Uterus (tissue), 4 donors: ENCODE measurements at places on chromosomes 1 and 21. TPM values are rescaled to one million over a fixed set of nuclear protein-coding genes. Genes with fewer than 3 reads are reported as not detected.
A peak's percentile ranks its signal among the peaks of the same experiment; 100 is the strongest.

DNA sequence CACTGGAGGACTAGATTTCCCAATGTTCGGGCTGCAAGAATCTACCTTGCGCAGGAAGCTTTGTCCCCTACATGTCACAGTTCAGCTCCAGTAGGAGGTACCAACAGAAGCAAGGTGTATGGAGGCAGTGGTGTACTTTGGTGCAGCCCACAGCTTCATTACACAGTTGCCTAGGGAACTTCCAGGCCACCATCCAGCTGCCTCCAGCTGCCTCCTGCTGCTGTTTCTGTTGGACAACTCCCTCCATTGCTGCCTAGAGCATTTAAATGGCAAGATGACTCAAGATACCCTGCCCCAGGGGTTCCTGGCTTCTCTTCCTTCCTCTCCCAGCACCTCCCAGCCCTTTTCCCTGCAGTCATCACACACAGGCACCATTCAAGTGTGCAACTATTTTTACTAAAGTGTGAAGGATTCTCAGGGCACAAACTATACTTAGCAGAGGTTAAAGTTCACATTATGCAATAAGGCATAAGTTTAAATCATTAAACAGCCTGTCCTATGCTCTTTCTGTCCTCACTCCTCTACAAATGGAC lies 39.0 kb upstream of the ATP1A1 start:
- H3K36me3 ChIP-seq = no peaks in the 10 kb centered on the region
- no peaks in the 10 kb centered on the region for H3K4me1 ChIP-seq
- H3K4me3 ChIP-seq = no peak overlapping the region
- H3K27ac ChIP-seq = no peak overlapping the region

OR2L13 gene
- total RNA-seq = not detected

GRCh38 chr21:45340515-45340914 lies 52.8 kb upstream of the POFUT2 start:
- DNase-seq = no peak
- H3K27me3 ChIP-seq = no peaks in the 10 kb centered on the region
- no peaks in the 10 kb centered on the region for H3K36me3 ChIP-seq
- no peak overlapping the region for H3K4me3 ChIP-seq
- no peaks in the 10 kb centered on the region for H3K4me1 ChIP-seq

SPRR2E gene
- total RNA-seq = not detected

DNA sequence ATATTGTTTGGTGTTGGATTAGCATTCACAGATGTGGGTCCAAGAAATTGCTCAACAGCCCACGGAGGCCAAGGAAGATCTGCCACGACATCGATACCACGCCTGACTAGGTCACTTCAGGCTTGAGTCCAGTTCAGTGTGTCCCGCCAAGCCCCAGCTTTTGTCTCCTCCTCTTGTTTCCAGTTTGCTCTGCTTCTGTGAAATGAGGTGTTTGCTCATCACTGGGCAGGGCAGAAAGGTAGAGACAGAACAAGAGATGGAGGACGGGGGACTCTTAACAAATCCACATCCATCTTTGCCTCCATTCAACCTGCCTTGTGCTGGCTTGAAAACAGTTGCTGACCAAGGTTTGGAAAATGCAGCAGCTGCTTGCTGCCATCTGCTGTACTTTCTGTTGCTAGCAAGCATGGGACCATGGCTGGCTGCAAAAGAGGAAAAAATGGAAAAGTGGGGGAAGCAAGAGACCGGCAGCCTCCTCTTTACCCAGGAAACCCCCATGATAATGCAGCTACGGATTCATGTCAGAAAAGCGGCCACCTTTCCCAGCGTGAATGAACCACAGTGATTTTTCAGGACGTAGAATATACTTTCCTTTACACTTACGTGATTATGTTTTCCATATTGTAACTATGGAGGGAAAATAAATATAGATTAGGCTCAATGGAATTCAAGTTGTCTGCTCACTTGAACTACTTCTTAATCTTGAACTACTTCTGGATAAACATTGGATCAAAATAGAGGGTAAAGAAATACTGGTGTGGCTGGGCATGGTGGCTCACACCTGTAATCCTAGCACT lies 80.2 kb upstream of the GREM2 start:
- H3K4me3 ChIP-seq = no peak overlapping the region
- H3K4me1 ChIP-seq = no peaks in the 10 kb centered on the region
- H3K27ac ChIP-seq = no peak overlapping the region
- H3K27me3 ChIP-seq = no peaks in the 10 kb centered on the region
- no peaks in the 10 kb centered on the region for H3K36me3 ChIP-seq

NBPF20 gene
- 5.3 TPM for total RNA-seq

COL11A1 gene
- not detected for total RNA-seq

GRCh38 chr1:82160036-82160435 lies 359.3 kb downstream of the ADGRL2 start:
- H3K4me1 ChIP-seq = no peaks in the 10 kb centered on the region
- no peaks in the 10 kb centered on the region for H3K27me3 ChIP-seq
- no peak overlapping the region for H3K4me3 ChIP-seq
- DNase-seq = no peak
- H3K27ac ChIP-seq = no peak overlapping the region

EXTL1 gene
- total RNA-seq = 2.7 TPM

GRCh38 chr1:15755646-15756040 lies 3.0 kb upstream of the FBLIM1 start:
- H3K27me3 ChIP-seq = no peaks in the 10 kb centered on the region
- H3K4me1 ChIP-seq = peaks cover 4% of the 10 kb centered on the region
- H3K36me3 ChIP-seq = no peaks in the 10 kb centered on the region
- no peak for DNase-seq

DNA sequence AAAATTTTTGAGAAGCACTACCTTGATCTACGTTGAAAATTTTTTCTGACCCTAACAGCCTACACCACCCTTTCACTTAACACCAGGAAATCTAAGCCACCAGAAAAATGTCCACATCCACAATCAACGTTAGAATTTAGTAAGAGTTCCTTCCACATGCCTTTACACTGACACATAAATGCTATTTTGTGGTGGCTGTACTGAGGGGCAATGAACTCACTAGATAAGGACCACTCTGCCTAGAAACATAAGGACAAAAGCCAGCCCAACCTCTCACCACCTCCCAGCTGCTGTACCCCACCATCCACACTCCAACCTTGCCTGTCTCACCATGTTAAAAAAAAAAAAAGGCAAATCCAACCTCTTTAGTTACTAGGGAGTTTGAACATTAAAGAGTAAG lies 29.8 kb downstream of the PARP1 start:
- H3K27me3 ChIP-seq = no peaks in the 10 kb centered on the region
- no peak overlapping the region for H3K27ac ChIP-seq
- DNase-seq = no peak
- H3K4me1 ChIP-seq = no peaks in the 10 kb centered on the region
- no peaks in the 10 kb centered on the region for H3K36me3 ChIP-seq
- no peak overlapping the region for H3K4me3 ChIP-seq

DNA sequence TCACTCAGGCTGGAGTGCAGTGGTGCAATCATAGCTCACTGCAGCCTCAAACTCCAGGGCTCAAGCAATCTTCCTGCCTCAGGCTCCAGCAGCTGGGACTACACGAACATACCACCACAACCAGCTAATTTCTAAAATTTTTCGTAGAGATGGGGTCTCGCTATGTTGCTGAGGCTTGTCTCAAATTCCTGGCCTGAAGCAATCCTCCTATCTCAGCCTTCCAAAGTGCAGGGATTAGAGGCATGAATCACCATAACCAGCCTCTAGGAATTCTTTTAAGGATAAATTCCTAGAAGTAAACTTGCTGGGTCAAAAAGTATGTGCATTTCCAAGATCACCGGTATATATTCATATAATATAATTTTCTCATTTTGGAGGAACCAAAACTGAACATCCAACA lies 17.6 kb upstream of the HUNK start:
- no peak overlapping the region for H3K27ac ChIP-seq
- no peak for DNase-seq
- H3K36me3 ChIP-seq = no peaks in the 10 kb centered on the region
- H3K27me3 ChIP-seq = no peaks in the 10 kb centered on the region
- no peak overlapping the region for H3K4me3 ChIP-seq
- H3K4me1 ChIP-seq = no peaks in the 10 kb centered on the region

DNA sequence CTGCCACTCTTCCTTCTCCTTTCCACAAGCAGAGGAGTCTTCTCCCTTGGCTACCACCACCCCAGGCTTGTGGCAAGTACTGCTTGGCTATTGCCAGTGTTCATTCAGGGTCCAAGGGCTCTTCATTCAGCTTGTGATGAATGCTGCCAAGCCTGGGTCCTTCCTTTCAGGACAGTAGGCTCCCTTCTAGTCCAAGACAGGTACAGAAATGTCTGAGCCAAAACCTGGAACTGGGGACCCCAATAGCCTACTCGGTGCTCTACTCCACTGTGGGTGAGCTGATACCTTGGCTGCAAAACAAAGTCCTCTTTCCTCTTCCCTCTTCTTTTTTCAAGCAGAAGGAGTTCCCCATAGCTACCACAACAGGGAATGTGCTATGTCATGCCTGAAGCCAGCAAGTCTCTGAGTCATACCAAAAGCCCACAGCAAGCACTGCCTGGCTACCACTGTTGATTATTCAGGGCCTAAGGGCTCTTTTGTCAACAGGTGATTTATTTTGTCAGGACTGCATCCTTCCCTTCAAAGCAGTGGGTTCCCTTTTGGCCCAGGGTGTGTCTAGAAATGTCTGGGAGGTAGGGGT lies 268.9 kb downstream of the HHAT start:
- H3K4me3 ChIP-seq = no peak overlapping the region
- no peaks in the 10 kb centered on the region for H3K27me3 ChIP-seq
- H3K27ac ChIP-seq = no peak overlapping the region
- H3K36me3 ChIP-seq = no peaks in the 10 kb centered on the region

DNA sequence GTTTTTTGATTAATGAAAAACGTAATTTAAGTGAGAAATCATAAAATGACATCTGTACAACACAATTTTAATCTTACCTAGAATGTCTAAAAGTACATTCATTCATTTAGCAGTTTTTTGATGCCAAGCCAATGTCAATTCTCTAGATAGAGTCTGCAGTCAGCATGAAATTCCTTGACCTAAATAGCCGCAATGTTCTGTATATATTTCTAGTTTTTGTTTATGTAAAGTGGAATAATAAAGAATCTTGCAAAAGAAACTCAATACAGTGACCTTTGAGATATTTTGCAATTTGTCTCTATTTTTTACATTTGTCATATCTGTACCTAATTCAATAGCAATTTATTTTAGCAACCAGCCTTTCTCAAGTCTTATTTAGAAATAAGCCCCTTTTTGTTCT lies 176.0 kb downstream of the ATP6V1G3 start:
- H3K4me3 ChIP-seq = no peak overlapping the region
- no peak for DNase-seq
- H3K4me1 ChIP-seq = no peaks in the 10 kb centered on the region

GRCh38 chr1:162822391-162823200 lies 32.1 kb downstream of the HSD17B7 start:
- H3K27ac ChIP-seq = no peak overlapping the region
- no peak for DNase-seq
- H3K4me3 ChIP-seq = peak overlapping the region; percentile 24
- H3K4me1 ChIP-seq = no peaks in the 10 kb centered on the region
